Right ventricle myocardium inferior (tissue), 1 donor: ENCODE measurements at places on chromosomes 4 and X.

- no peak for DNase-seq
Measured at GRCh38 chr4:127503111-127503510, 129.6 kb upstream of the INTU start.

DNA sequence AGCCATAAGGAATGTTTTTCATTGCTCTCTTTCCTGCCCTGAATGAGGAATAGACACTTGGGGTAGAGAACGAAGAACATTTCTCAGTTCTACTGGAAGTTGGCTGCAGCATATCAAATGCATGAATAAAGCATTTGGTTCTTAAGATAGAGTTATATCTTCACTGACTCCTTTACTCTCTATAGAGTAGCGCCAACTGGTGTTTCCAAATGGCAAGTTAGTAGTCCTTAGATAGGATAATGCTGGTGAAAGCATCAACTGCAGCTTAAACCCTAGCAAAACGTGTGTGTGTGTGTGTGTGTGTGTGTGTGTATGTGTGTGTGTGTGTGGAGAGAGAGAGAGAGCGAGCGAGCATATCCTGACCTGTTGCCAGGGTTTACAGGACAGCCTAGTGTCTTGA lies 62.2 kb upstream of the FRMPD4 start:
- no peak for DNase-seq

- DNase-seq, result no peak
Measured at GRCh38 chrX:106397788-106398538, 213.8 kb upstream of the RADX start.

GRCh38 chrX:150702966-150703694 lies 9.9 kb downstream of the MTMR1 start:
- no peak for DNase-seq

DNA sequence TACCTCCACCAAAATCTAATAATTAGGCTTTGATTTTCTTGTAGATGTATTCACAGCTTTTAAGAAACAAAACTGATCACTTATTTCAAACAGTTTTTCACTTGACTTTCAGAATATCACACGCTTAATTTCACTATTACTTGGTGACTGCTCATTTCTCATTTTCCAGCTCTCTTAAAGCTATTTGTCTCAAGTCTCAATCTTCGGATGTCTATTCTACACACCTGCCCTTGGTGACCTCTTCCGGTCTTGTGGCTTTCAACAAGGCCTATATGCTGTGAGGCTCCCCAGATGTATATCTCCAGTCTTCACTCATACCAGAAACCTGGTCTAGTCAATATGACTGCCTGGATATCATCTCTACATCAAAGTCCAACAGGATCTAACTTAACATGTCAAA lies 34.9 kb upstream of the ANXA10 start:
- DNase-seq, result no peak

GRCh38 chr4:128517096-128517738 lies 229.6 kb upstream of the PGRMC2 start:
- DNase-seq, result no peak

GRCh38 chrX:124488412-124489161 lies 142.2 kb downstream of the SH2D1A start:
- no peak for DNase-seq

DNA sequence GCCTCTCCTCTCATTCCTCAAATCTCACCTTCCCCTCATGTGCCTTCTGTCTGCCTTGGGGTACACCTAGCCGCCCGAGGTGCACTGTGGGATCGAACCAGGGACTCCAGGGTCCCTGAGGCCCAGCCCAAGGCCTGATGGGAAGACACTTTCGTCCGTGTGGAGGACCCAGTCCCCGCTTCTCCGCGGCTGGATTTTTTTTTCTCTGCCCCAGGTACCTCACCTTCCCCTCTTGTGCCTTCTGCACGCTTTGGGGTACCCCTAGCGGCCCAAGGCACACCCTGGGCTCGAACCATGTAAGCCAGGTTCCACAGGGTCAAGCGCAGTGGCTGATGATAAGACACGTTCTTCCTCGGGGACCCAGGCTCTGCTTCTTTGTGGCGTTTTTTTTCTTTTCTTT lies 530.7 kb downstream of the CWH43 start:
- DNase-seq, result peak; percentile 40

- no peak for DNase-seq
Measured at GRCh38 chrX:12956704-12957534, 18.0 kb upstream of the TMSB4X start.

- DNase-seq, result no peak
Measured at GRCh38 chr4:168451331-168451730, 29.0 kb downstream of the DDX60L start.

- no peak for DNase-seq
Measured at GRCh38 chrX:137025930-137026329, 7.9 kb downstream of the GPR101 start.
